Activated gamma-delta T cell (primary cell): ENCODE measurements at places on chromosomes 5 and 9.

- no peak for DNase-seq
Measured at GRCh38 chr9:121868626-121869025, 217.2 kb downstream of the DAB2IP start.

- no peak for DNase-seq
Measured at GRCh38 chr5:132651838-132652469, 6.0 kb upstream of the IL13 start.

- DNase-seq: no peak
Measured at GRCh38 chr5:7802855-7803254, 48.1 kb downstream of the CFAP90 start.

DNA sequence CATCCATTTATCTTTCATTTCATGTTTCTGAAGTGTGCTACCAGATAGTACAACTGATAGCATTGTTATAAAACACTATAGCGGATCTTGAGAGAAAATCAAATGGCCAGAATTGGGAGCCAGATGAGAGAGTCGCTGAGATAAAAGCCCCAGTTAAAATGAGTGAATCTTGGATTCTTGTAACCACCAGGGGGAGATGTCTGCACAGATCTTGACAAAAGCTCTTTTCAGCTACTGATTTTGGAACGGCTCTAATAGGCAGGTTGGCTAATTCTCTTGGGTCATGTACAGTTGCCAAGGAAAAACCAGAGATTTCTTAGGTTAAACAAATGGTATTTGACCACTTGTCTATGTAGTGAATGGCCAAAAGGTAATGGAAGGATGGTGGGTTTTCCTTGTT lies 21.7 kb downstream of the F2RL2 start:
- no peak for DNase-seq

GRCh38 chr9:117887383-117887782 lies 183.2 kb downstream of the TLR4 start:
- no peak for DNase-seq

GRCh38 chr9:106069241-106069640 lies 374.9 kb downstream of the TMEM38B start:
- DNase-seq: no peak

- DNase-seq: no peak
Measured at GRCh38 chr9:86257391-86257790, 2.1 kb downstream of the C9orf153 start.

GRCh38 chr9:120937596-120937995 lies 11.0 kb upstream of the TRAF1 start:
- no peak for DNase-seq

GRCh38 chr5:58057324-58057723 lies 402.6 kb downstream of the PLK2 start:
- no peak for DNase-seq

- DNase-seq: no peak
Measured at GRCh38 chr5:135367554-135367953, 31.5 kb downstream of the MACROH2A1 start.
